ENCODE measurements at places on chromosomes 7 and 10.

DNA sequence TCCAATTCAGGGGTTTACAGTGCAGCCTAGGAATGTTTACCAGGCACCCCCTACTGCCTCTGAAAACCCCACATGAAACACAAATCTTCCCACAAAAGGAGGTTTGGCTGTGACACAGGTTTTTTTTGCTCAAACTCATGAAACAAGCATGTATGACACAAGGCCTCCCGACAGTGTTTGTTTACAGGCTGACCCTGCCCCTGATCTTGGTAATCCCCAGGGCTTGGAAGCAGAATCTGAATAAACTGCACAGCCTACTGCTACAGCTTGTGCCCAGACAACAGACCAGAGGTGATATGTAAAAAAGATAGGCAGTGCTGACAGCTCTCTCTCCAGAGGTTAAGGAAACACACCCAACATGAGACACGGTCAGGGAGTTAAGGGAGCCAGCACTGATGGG, 184.2 kb downstream of the KMT2E start:
- DNase-seq, result peak; percentile 94

GRCh38 chr7:91045606-91046005, 218.6 kb upstream of the FZD1 start:
- DNase-seq, result no peak

DNA sequence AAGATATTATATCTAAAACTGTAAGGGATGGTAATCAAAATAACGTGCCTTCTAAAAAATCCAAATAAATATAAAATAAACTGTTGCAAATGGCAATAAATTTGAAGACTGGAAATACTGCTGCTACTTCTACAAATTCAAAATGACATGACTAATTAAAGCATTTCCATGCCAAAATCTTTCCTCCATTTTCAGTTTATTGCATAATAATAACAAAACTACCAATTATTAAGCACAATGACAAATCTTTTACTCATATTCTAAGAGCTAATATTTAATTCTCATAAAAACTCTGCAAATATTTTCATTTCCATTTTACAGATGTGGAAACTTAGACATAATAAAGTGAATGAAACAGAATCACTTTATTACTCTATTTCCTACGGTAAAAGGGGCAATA, 38.8 kb upstream of the NEBL start:
- no peak for DNase-seq

DNA sequence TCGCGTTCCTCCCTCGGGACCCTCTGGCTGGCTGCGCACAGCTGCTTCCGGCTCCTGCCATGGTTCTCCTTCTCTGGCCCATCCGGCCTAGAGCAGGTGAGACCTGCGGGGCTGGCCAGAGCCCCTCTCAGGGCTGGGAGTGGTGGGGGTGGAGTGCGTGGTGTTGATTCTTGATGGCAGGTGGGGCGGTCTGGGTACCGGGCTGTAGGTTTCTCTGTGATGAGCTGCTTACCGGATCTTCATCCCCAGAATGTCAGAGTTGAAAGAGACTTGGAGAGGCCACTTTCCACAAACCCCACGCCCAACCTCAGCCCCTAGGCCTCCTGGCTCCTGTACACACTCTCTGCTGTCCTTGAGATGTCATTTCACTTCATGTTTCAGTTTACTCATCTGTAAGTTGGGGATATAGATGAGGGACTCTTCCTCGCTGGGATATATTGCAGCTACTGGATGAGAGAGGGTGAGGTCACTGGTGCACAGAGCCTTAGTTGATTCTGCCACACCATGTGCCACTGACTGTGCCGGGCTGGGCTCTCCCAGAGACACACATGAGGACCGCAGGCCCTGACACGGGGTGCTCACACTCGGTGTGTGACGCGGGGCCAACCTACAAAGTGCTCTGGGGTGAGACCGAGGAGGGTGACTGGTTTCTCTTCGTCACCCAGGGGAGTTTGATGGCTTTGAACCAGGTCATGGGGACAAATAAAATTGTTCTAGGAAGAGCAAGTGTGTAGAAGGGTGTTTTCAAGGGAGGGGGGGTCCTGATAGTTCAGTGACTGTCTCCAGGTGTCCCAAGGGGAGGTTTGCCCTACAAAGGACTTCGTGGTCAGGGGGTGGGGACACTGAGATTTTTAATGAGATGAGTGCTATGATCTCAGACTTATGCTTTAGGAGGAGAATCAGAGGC, 29.5 kb downstream of the ZNF775 start:
- no peak for DNase-seq

DNA sequence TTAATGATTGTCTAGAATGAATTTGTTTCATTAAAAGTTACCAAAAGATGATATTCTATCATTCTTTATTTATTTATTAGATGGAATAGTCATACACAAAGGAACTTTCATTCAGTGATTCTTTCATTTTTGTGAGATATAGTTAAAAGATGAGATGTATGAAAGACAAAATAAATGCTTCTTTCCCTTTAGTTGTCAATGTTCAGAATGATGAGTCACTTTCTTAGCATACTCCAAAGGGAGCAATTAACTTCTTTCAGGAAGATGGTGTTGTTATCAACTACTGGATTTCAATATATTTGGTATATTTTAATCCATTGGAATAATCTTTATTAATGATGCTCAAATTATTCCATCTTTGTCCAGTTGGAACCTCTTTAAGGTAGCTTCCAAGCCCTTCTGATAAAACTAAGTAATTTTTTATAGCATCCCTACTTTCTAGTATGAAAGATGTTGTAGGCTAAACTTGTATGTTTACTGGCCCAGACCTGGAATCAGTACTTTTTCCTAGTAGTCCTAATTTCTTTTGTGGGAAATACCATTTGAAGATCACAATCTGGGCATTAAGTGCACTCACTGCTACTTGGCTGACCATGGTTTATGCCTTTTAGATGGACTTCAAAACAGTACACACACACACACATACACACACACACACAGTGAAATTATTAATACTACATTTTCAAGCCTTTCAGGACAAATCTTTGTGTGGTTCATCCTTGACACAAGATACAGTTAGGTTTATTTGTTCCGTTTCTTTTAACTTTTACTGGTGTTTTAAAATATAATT, 2.5 kb downstream of the GIMAP7 start:
- no peak for DNase-seq

DNA sequence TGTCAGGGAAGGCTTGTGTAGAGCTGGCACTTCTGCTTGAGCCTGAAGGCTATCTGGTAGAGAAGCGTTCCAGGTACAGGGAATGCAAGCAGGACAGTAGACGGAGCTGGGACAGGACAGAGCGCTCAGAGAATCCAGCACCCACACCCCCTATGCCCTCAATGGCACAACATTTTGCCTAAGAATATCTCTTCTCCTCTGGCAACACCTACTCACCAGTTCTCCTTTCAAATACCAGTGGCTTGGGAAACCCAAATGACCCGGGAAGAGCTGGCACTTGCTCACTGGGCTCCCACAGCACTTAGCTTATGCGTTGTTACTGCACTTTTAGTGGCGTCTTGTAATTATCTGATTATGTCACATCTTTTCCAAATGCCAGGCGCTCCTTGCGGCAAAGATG, 118.6 kb downstream of the RNF216 start:
- no peak for DNase-seq

DNA sequence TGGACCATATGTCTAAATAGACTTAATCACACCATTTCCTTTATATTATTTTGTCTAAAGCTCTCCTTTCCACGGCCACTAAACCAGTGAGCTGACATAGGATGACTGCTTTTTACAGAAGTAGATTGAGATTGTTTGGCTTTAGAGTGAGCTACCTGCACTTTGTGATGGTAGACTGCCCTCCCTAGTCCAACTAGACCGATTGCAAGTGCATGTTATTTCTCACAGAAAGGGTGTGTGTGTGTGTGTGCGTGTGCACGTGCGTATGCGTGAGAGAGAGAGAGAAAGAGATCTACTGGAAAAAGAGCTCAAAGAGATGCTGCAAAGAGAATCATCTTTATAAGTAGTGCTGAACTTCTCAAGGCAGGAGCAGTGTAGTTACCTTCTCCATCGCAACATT, 60.7 kb downstream of the VCL start:
- DNase-seq, result no peak

DNA sequence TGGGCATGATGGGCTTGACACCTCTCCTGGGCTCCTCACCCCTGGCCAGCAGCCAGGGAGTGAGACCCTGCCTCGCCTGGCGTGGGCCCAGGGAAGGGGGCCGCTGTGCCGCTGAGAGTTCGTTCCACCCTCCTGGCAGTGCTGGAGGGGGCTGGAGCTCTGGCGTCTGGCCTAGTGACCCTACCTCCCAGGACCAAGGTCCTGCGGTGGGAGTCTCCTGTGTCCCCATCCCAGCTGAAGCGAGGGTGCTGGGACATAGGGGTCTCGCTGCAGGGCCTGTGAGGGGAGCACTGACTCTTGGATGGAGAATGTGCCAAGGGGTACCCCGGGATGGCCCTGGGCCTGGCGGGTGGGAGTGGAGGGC, 1.2 kb downstream of the GTF2IRD1 start:
- no peak for DNase-seq

- no peak for DNase-seq
These were observed 208.6 kb downstream of the CXCL12 start for GRCh38 chr10:44176311-44176710.

GRCh38 chr10:78899098-78899754, 169.5 kb upstream of the ZMIZ1 start:
- DNase-seq, result no peak

DNA sequence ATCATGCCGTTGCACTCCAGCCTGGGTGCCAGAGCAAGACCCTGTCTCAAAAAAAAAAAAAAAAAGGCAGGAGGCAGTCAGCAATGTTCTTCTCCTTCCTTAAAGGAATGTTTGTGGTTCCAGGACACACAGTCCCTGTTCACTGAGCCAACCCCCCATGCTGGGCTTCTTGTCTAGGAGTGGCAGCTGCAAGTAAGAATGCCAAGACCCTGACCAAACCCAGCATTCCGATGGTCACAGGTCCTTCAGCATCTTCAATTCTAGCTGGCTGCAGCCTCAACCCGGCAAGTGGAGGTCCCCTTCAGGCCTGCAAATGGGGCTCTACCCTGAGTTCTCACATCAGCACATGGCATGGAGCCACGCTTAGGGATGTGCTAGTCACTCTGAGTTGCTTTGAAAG, 38.2 kb upstream of the CUX1 start:
- DNase-seq, result no peak

- DNase-seq, result no peak
These were observed 102.4 kb downstream of the SVIL start for GRCh38 chr10:29532256-29532878.

DNA sequence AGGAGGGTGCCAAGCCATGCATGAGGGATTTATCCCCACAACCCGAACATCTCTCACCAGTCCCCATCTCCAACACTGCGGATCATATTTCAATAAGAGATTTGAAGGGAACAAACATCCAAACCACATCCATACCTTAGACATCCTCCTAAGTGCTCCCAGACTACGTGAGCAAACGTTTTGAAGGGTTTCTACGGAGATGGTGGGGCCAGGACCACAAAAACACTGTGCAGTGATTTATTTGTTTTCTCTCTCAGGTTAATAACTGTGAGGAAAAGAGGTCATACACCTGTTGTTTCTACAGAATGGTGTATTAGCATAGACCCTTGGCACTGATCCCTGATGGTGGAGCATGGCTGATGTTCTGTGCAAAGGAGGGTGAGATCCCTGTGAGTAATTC, 277.8 kb downstream of the FRMD4A start:
- no peak for DNase-seq

DNA sequence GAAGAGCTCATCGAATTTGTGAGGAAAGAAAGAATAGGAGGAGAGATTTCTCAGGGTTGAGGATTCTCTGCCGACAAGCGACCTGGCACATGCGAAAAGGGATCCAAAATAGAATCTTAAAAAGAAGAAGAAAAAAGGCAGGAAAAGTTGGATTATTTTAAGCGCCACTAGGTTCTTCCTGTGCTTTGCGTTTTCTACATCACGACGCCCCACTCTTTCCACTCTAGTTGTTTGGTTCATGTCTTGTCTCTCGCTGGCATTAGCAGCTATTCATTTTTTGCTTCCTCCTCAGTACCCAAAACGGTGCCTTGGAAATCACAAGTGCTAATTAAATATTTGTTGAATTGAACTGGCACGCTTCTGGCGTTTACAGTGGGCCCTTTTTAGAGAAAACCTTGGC, 674 bp upstream of the FRA10AC1 start:
- no peak for DNase-seq

DNA sequence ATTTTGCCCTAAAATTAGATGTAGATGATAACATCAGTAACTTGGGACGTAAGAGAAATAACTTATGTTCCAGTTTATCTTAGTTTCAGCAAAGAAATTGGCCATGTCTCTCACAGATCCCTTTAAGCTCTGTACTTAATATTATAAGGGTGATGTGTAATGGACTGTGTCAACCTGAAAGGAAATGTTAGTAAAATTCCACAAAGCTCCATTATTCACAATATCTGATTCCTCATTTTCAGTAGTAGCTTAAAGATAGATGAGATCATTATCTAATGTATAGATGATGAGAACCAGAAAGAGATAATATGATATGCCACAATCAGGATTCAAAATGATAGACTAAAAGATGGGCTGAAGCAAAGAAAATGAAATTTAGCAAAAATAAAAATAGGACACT, 316.8 kb upstream of the CHRM2 start:
- DNase-seq, result no peak

GRCh38 chr7:127396184-127396583, 3.7 kb upstream of the ZNF800 start:
- DNase-seq, result no peak

DNA sequence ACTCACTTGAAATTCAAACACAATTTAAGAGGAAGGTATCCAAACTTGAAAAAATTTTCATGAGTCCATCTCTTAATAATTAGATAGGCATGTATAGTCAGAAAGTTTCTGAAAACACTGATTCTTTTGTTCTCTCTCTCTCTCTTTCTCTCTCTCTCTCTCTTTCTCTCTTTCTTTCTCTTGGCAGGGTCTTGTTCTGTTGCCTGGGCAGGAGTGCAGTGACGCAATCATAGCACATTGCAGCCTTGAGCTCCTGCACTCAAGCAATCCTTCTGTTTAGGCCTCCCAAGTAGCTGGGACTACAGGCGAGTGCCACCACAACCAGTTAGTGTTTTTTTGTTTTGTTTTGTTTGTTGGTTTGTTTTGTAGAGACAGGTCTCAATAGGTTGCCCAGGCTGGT, 59.3 kb downstream of the PRTFDC1 start:
- DNase-seq, result no peak

DNA sequence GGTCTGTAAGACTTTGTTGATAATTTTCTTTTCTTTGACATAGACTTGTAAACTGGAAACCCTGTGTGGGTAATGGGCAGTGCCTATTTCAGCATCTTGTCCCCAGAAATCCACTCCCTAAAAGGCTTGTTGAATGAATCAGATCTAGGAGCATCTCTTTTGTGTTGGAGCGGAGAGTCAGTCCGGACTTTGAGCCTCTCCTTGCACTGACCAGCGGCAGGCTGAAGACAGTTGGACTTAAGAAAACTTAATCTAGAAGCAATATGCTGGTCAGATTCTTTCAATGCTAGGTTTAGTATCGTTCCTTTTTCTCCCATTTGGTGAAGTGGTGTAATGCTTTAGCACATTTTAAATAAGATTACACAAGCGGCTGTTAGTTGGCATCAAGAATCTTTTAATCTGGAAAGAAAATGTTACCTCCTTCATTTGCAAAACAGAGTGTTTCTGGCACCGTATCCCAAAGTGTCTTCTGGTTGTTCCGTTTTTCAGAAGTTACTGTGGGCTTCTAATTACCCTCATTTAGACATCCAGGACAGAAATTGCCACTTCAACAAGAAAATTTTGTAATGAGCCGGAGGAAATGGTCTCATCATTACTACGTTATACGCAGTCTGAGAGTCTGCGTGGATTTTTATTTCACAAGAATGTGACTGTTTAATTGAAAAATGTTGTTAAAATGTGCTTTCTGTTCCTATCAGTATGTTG, 74.7 kb downstream of the CUX1 start:
- no peak for DNase-seq

- peak; percentile 80 for DNase-seq
These were observed 12.7 kb upstream of the AKR1B10 start for GRCh38 chr7:134514663-134515062.

All from astrocyte of the spinal cord (primary cell).